ENCODE measurements at places on chromosomes 2 and 18.

- no peaks in the 10 kb centered on the region for H3K27me3 ChIP-seq
- DNase-seq = no peak
- H3K4me1 ChIP-seq = peaks cover 2% of the 10 kb centered on the region
- H3K36me3 ChIP-seq = no peaks in the 10 kb centered on the region
These were observed 181.2 kb downstream of the PPP1R1C start for GRCh38 chr2:182166841-182167240.

DNA sequence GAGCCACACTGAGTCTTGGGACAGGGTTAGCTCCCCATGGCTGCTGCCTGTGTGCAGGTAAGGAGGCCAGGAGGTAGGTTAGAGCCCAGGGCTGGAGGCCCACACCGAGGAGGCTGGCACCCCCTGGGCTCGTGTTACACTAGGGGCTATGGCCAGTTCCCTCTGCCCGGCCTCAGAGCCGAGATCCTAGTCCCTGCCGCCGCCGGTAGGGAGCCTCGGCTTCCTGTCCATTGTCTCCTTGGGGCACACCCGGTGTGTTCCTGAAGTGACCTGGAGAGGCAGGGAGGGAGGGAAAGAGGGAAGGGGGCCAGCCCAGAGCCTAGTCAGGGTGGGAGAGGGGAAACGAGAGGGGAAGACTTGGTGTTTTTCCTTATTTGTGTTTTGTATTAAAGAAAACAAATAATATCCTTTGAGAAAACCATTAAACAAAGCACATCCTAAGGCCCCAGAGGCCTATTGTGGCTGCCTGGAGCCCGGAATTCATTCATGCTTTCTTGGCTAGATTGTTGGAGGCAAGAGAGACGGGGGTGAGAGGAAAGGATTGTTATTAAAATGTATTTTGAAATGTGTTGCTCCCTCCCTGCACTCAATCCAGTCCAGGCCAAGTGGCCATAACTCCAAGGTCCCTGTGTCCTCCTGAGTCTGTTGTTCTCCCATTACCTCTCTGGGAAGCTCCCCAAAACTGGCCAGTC lies 170.7 kb downstream of the CTIF start:
- no peak overlapping the region for H3K27ac ChIP-seq
- no peaks in the 10 kb centered on the region for H3K36me3 ChIP-seq
- no peaks in the 10 kb centered on the region for H3K27me3 ChIP-seq
- H3K4me3 ChIP-seq = no peak overlapping the region

DNA sequence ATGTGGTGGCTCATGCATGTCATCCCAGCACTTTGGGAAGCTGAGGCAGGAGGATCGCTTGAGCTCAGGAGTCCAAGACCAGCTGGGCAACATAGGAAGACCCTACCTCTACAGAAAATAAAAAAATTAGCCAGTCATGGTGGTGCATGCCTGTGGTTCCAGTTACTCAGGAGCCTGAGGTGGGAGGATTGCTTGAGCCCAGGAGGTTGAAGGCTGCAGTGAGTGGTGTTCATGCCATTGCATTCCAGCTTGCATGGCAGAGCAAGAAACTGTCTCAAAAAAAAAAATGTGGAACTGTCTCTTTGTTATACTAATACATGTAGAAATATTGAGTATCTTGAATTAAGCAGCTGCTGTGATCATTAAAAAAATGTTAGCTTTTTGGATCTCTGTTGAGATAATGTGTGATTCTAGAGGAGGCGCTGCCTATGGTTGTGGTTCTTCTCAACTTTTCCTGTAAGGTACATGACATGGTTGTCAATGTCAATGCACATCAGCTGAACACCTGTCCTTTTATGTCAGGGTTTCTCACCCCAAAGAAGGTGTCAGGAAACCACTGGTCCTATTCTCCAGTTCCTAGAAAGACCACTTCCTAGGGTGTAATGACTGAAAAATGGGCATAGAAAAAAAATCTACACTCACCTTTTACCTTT lies 34.7 kb upstream of the IL1RL1 start:
- no peak for DNase-seq
- no peaks in the 10 kb centered on the region for H3K4me1 ChIP-seq
- no peak overlapping the region for H3K4me3 ChIP-seq
- H3K27me3 ChIP-seq = peaks cover 9% of the 10 kb centered on the region

DNA sequence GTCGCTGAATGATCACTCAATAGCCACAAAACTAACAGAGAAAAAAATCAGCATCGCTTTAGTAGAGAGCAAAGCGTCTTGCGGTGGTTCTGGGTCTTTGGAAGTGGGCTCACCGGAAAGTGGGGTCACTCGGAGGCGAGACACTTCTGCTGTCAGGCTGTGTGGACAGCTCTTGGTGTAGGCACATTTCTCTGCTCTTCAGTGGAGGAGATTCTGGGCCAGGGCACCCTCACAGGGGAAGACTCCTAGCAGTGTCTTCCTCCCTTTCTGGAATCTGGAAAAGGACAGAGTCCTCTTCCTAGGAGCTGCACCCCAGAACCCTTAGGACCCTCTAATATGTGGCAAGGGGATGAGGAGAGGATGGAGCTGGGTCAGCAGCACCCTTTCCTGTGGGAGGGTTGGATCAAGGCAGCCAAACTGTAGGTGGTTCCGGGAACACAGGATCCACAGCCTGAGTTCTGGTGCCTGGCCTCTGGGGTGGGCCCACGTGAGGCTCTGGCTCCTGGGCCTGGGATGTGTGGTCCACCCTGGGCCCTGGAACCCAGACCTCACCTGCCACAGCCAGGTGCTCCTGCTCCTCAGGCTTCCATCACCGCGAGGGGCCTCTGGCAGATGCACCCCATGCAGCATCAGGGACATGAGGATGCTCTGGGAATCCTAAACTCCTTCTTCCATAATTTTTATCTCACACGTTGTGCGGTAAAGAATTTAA lies 25.1 kb downstream of the GPR35 start:
- no peak overlapping the region for H3K27ac ChIP-seq
- H3K4me1 ChIP-seq = no peaks in the 10 kb centered on the region
- H3K27me3 ChIP-seq = peaks cover 46% of the 10 kb centered on the region
- no peak overlapping the region for H3K4me3 ChIP-seq
- DNase-seq = no peak

GRCh38 chr2:138777996-138778395 lies 2.2 kb downstream of the NXPH2 start:
- H3K4me1 ChIP-seq = peaks cover 36% of the 10 kb centered on the region
- peak overlapping the region; percentile 83 for H3K4me3 ChIP-seq
- peak overlapping the region; percentile 12 for H3K27ac ChIP-seq

GRCh38 chr2:18833941-18834340 lies 244.6 kb upstream of the NT5C1B start:
- no peak for DNase-seq
- H3K4me1 ChIP-seq = peaks cover 51% of the 10 kb centered on the region
- H3K36me3 ChIP-seq = no peaks in the 10 kb centered on the region
- H3K27me3 ChIP-seq = peaks cover 2% of the 10 kb centered on the region

- peaks cover 18% of the 10 kb centered on the region for H3K36me3 ChIP-seq
- no peak for DNase-seq
- H3K4me1 ChIP-seq = peaks cover 2% of the 10 kb centered on the region
- H3K4me3 ChIP-seq = no peak overlapping the region
These were observed 115.6 kb downstream of the MBP start for GRCh38 chr18:77016936-77017335.

GRCh38 chr2:238727585-238728329 lies 120.1 kb upstream of the TWIST2 start:
- no peak overlapping the region for H3K27ac ChIP-seq
- no peak overlapping the region for H3K4me3 ChIP-seq
- no peak for DNase-seq
- no peaks in the 10 kb centered on the region for H3K36me3 ChIP-seq

- H3K4me3 ChIP-seq = no peak overlapping the region
- H3K27me3 ChIP-seq = peaks cover 4% of the 10 kb centered on the region
- DNase-seq = no peak
- no peaks in the 10 kb centered on the region for H3K36me3 ChIP-seq
These were observed 138.4 kb downstream of the MBP start for GRCh38 chr18:76994086-76994654.

GRCh38 chr2:39593439-39594393 lies 72.0 kb upstream of the TMEM178A start:
- no peaks in the 10 kb centered on the region for H3K36me3 ChIP-seq
- peak overlapping the region; percentile 73 for H3K27ac ChIP-seq
- no peak for DNase-seq

GRCh38 chr2:171889333-171889732 lies 4.7 kb downstream of the SLC25A12 start:
- H3K4me3 ChIP-seq = no peak overlapping the region
- DNase-seq = no peak
- H3K4me1 ChIP-seq = peaks cover 26% of the 10 kb centered on the region
- H3K36me3 ChIP-seq = peaks cover 3% of the 10 kb centered on the region
- peaks cover 53% of the 10 kb centered on the region for H3K27me3 ChIP-seq

- no peaks in the 10 kb centered on the region for H3K36me3 ChIP-seq
- no peak overlapping the region for H3K4me3 ChIP-seq
- DNase-seq = no peak
- peaks cover 3% of the 10 kb centered on the region for H3K27me3 ChIP-seq
- H3K4me1 ChIP-seq = no peaks in the 10 kb centered on the region
These were observed 187.6 kb downstream of the NAPG start for GRCh38 chr18:10713409-10713808.

- H3K36me3 ChIP-seq = no peaks in the 10 kb centered on the region
- DNase-seq = no peak
- H3K27ac ChIP-seq = no peak overlapping the region
These were observed 96.9 kb upstream of the MSH6 start for GRCh38 chr2:47686018-47686417.

- peaks cover 21% of the 10 kb centered on the region for H3K27me3 ChIP-seq
- peaks cover 4% of the 10 kb centered on the region for H3K4me1 ChIP-seq
- no peak for DNase-seq
- no peaks in the 10 kb centered on the region for H3K36me3 ChIP-seq
- no peak overlapping the region for H3K4me3 ChIP-seq
These were observed 317.6 kb upstream of the NCKAP5 start for GRCh38 chr2:133885847-133886246.

- H3K4me3 ChIP-seq = no peak overlapping the region
- H3K4me1 ChIP-seq = no peaks in the 10 kb centered on the region
- peaks cover 66% of the 10 kb centered on the region for H3K36me3 ChIP-seq
- no peak overlapping the region for H3K27ac ChIP-seq
- no peaks in the 10 kb centered on the region for H3K27me3 ChIP-seq
These were observed 201.8 kb upstream of the FN1 start for GRCh38 chr2:215637651-215638050.

- H3K4me1 ChIP-seq = peaks cover 10% of the 10 kb centered on the region
- no peak overlapping the region for H3K27ac ChIP-seq
- H3K27me3 ChIP-seq = peaks cover 21% of the 10 kb centered on the region
- DNase-seq = no peak
- no peaks in the 10 kb centered on the region for H3K36me3 ChIP-seq
These were observed 241.8 kb downstream of the KLHL29 start for GRCh38 chr2:23626701-23627230.

Measured in progenitor cell of endocrine pancreas (in vitro differentiated cells).